ENCODE measurements at places on chromosomes 1 and 21.
A peak's percentile ranks its signal among the peaks of the same experiment; 100 is the strongest.

DNA sequence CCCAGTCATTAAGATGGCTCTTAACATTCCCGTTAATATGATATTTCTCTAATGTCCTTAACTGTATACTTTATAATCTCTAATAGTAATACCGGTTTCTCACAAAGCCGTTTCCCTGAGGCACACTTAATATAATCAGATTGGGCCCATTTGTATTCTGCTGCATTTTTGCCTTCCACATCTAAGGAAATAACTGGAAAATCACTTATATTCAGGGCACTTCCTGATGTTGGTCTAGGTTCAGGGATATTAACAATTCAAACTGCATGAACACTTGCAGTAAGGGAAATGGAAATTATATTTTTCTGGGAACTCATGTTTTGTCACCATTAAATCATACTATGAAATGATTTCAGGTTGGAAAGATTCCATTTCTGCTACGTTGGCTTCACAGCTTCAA is 119.8 kb downstream of the TPR start:
- no peak for DNase-seq

- no peak for DNase-seq
These were observed 108.0 kb downstream of the DUSP10 start for GRCh38 chr1:221633841-221634409.

- no peak for DNase-seq
These were observed 68.6 kb downstream of the KAZN start for GRCh38 chr1:14666962-14667650.

- DNase-seq: no peak
These were observed at the start of gene HPCAL4 for GRCh38 chr1:39691383-39692151. Gene HPCAL4 (minus strand): TSS chr1:39691433. CDS start chr1:39684603, 6,830 bp downstream.

- DNase-seq: no peak
These were observed 16.2 kb upstream of the SLC6A17 start for GRCh38 chr1:110134050-110134595.

DNA sequence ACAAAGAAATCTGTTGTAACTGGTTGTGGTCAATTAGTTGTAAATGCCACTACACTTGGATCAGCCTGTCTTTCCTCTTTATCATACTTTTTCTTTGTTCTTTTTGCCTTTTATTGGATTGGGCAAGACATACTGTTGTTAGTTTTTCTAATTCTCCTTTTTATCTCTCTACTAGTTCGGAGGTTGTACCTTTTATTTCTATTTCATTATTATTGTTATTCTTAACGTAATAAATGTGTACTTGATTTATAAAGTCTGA is 59.2 kb downstream of the IVNS1ABP start:
- DNase-seq: no peak

DNA sequence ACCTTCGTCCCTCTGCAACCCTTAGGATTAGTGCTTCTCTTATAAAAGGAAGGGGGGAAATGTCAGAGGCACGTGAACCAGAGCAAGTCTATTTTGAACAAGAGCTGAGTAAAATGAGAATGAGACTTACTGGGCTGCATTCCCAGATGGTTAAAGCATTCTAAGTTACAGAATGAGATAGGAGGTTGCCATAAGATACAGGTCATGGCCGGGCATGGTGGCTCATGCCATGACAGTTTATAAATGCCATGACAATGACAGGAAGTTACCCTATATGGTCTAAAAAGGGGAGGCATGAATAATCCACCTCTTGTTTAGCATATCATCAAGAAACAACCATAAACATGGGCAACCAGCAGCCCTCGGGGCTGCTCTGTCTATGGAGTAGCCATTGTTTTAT is 2.5 kb upstream of the AQP10 start:
- DNase-seq: no peak

DNA sequence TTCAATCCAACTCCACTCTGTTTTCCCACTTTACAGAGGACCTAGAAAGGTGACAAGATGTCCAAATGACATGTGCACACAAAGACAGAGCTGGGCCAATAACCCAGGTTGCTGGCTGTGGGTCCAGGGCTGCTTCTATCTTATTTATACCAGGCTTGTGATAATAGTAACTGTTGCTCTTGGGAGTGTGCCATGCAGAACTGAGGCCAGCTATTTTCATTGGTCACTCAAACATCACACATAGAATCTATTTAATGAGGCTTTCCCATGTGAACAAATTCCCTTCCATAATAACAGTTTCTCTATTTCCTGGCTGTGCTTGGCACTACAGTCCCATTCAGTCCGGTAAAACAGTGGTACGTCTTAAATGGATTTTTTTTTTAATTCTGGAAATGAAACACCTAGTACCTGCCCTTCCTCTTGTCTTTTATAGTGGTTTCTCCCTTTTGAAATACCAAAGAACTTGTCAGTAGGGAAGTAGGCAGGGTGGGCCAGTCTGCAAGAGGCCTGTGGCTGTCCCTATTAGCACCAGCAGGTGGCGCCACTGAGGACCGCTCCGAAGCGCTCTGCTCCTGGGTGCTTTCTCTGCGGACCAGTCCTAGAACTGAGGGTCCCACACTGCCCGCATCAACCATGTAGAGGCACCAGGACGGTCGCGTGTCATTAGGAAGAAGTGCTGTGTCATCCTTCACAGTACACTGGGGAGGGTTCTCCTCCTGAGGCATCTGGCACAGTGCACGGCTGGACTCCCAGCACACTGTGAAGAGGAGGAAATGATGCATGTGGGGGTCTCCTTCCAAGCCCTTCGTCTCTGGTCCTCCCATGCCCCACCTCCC is 52.1 kb downstream of the GPR161 start:
- DNase-seq: peak; percentile 18

DNA sequence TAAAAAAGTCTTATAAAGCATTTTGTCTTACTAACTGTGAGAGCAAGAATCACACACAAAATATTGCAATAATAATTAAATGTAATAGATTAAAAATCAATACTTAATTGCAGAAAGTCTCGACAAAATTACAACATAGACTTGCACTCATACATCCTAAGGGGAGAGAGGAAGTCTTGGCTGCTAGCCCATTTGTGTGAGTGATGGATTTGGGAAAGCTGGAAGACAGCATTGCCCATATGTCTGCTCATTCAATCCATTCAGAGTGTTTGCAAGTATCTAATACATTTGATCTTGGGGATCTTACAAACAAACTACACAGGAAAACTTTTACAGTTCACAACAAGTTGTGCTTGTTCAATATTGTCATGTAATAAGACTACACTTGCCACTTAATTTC is 140.5 kb downstream of the COL11A1 start:
- no peak for DNase-seq

- DNase-seq: no peak
These were observed 15.1 kb downstream of the SOX13 start for GRCh38 chr1:204087893-204088528.

DNA sequence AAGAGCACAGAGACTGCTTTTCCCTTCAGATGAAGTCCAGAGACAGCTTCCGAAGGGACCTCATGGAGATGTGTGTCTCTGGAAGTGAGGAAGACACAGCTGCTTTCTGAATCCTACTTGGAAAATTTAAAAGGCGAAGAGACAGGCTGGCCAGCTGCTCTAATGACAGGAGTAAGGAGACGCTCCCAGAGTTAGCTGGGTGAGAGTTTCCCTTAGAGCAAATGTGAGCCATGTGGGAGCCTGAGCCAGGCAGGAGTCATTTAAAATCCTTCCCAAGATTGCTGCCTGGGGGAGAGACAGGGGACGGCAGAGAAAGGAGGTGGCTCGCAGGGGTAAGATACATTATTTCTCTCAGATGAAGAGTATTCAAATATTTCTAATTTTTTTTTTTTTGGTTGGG is 53.1 kb downstream of the ZNF326 start:
- DNase-seq: no peak

DNA sequence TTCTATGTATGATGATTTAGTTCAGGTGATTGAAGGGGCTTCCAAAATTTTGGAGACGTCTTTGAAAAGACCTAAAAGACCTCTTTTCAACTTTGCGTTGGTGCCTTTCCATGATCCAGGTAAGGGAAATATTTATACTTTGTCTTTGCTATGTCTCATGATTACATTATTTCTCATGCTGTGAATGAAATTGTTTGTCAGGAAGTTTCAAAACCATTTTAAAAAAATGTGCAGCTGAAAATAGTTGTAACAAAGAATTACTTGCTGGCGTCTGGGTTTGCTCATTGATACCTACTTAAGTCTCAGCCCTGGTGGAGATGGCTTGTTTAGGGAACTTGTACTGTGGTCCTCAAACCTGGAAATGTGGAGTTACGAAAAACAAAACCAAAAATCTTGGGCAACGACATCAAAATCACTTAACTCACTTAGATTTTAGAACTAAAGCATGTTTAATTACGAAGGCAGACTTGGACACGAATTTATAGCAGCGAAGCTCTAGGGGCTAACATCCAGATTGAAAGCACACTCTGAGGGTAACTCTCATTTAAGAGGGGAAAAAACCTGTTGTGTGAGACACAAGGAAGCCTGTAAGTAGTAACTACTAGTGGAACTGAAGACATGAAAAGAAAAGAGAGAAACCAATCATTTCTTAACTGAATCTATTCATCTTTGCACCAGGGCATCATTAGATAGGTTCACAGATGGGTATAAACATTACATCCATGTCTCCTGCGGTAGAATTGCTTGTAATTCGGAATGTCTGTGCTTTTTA is 924 bp downstream of the HMCN1 start:
- no peak for DNase-seq

Measured in NK-92 treated with Interleukin-12 subunit alpha and Interleukin-12 subunit beta, amount 100 ng/mL, for 24 hours (cell line).